ENCODE measurements at places on chromosomes 2 and 18.

DNA sequence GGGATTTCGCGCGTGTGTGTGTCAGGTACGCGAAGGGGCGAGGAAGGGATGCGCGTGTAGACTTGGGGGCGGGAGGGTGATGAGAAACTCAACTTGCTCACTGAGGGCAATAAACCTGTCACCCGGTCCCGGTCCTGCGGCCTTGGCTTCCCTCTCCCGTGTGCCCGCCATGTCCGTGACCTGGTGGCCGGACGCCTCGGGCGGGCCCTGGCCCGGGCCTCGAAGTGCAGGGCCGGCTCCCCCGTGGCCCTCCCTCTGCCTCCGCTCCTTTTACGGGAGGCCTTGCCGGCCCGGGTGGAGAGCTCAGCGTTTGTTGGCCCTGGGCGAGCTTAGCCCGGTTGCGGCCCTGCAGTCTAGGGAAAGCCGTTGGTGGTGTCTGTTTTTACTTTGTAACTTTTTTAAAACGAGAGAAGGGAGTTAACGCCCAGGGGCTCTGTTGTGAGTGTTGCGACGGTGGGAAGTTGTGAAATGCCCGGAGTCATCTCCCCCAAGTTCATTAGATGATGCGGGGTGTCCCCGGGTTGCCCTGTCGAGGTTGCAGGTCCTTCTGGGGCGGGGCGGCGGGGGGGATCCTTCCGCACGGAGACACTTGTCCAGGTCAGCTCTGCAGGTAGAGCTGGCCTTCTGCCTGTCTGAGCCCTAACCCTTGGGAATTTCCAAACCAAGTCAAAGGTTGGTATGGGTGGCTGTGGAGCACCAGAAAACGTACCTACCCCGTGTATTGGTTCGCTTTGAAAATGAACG, 883 bp downstream of the SMCHD1 start:
- DNase-seq, result peak; percentile 26

DNA sequence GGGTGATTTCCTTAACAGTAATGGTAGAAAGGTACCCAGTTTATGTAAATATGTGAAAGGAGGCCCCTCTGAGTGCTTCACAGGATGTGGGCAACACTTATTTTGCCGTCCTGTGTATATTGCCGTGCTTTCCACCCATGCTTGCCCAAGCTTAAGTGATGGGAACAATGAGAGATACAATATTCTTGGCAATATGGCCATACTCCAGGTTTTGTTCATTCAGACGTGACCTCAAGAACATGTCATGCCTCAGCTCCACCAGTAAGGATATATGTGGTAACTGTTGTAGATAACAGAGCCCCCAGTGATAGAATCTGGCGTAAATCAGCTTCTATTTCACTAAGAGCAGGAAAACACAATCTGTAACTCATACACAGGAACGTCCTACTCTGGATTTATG, 318.7 kb downstream of the PTPRM start:
- no peak for DNase-seq

DNA sequence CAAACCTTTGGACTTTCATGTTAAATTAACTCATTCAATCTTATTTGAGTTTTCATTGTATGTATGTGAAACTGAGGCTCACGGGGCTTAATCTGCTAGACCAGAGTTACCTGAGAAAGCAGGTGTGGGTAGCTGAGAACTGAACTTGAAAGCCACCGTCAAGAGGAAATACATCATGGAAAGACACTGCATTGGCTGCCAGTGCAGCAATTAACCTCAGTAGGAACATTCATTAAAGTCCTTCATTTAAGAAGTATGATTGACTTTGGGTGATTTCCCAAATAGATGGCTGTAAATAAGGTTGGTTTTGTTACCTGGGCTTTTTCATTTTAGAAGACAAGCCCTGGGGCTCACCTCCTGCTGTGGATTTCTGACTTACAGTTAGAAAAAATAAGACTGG, 36.5 kb upstream of the MGAT5 start:
- no peak for DNase-seq

- DNase-seq, result no peak
Measured at GRCh38 chr18:49630246-49630699, 68.4 kb downstream of the LIPG start.

GRCh38 chr2:233815861-233816260, 37.7 kb downstream of the MROH2A start:
- DNase-seq, result no peak

GRCh38 chr2:66519264-66519843, 84.4 kb downstream of the MEIS1 start:
- no peak for DNase-seq

GRCh38 chr2:6793371-6793770, 72.3 kb downstream of the CMPK2 start:
- no peak for DNase-seq

DNA sequence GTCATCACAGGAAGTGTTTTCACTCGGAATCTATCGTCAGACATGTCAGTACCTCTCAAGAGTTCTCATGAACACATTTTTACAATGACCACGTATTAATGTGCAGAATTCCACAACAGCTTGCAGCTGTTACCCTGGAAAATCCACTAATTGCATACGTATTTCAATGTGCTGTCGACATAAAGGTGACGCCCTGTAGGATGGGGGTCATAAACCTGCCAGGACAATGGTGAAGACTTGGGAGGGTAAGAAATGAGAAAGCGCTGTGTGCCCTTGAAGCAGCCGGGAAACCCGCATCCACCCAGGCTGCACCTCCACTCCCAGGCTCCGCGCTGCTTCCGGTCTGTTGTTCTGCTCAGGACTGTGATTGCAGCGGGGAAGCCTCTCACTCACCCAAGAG, 14.0 kb downstream of the TMEM18 start:
- DNase-seq, result no peak

DNA sequence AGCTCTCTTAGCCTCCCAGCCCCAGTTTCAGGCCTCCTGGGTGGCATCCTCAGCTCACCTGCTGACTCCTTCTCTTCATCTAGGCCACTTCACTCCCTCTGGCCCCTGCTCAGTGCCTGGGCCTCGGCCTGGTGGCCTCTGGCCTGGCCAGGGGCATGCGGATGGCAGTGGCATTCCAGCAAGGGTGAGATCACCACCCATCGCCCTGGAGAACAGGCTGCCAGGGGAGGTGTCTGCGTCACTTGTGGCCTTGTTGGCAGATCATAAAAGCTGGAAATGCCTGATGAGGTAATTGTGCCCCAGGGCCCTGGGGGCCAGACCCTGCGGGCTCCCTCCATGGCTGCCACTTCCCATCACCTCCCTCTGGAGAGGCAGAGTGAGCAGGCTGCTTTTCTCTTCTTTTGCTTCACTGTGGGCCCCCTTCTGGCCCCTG, 72.5 kb upstream of the SMAD2 start:
- DNase-seq, result no peak

DNA sequence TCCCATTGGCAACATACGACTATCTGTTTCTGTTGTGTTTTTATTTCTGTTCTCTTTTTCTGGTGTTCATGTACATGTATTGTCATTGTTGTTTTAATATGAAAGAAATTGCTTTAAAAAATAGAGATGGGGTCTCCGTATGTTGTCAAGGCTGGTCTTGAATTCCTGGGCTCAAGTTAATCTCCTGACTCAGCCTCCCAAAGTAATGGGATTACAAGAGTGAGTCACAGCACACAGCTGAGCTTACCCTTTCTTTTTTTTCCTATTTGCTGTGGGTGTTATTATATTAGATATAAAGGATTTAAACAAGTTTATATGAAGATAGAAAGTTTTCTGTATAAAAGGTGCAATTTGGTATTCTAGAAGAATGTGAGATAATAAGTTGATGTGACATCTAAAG, 554.6 kb downstream of the DSC3 start:
- DNase-seq, result no peak

DNA sequence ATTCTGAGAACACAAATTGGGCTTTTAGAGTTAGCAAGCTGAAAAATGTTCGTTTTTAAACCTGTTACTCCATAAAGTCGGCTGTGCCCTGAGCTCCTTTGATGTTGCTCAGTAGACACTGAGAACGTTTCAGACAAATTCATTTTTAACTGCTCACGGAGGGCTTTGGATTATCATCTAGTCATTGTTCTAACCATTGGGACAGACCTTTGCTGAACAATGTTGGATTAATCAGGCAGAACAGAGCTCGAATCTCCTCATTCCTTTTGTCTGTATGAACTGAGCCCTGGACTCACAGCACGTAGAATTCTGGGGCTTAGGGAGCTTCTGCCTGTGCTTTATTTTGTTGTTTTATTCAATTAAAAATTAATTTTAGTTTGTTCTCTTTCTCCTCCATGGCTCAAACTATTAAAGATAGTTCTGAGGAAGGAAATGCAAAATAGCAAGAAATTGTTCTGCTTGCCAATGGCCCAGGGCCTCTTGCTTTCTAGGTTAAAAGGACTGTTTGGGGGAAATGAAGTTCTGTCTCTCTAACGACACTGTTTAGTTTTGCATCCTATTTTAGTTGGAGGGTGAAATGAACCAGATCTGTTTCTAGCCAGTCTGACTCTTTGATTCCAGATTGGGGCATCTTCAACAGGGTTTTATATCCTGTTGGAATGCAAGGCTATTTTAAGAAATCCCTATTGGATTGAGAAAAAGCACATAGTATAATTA, 114.7 kb upstream of the CXCR4 start:
- DNase-seq, result no peak

GRCh38 chr2:218010140-218010983, 7.6 kb upstream of the TNS1 start:
- DNase-seq, result peak; percentile 41

- no peak for DNase-seq
Measured at GRCh38 chr2:88250404-88250803, 80.3 kb downstream of the THNSL2 start.

- no peak for DNase-seq
Measured at GRCh38 chr2:136058262-136058661, 59.7 kb downstream of the CXCR4 start.

GRCh38 chr2:212549463-212549862, 10.9 kb upstream of the ERBB4 start:
- DNase-seq, result no peak

- DNase-seq, result peak; percentile 27
Measured at GRCh38 chr2:148814860-148815419, 60.1 kb upstream of the KIF5C start.

- DNase-seq, result no peak
Measured at GRCh38 chr2:190997526-190998113, 16.4 kb downstream of the STAT1 start.

GRCh38 chr18:25518716-25519053, 166.7 kb upstream of the ZNF521 start:
- DNase-seq, result no peak

GRCh38 chr2:128166746-128167353, 75.8 kb downstream of the UGGT1 start:
- no peak for DNase-seq

- DNase-seq, result no peak
Measured at GRCh38 chr2:165499131-165499530, 29.6 kb downstream of the CSRNP3 start.

DNA sequence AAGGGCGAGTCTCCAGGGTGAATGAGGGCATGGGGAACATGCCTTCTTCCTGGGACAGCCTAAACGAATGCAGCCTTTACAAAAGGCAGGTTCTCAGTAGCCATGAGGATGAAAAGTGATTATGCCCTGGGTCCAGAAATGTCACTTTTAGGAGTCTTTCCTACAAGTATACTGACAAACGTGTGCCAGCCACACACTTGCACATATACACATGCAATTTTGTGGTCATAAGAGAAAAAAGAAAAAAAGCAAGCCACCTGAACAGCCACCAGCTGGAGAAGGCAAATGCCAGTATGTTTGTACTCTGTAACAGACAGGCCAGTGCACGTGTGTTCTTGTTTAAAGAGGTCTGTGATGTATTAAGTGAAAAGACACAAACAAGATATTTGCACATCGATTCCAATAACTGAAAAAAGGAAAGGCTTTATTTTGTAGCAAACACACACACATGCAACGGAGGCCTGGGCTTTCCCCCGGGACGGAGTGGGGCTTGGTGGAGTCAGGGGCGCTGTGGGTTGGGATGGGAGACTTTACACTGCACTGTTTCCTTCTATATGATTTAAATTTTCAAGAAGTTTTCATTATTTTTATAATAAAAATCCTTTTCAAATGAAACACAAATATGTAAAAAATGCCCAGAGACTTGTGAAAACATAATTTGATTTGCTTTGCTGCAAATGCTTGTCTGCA, 108.4 kb downstream of the FAM210A start:
- DNase-seq, result no peak

GRCh38 chr18:10898417-10898974, 250.9 kb downstream of the PIEZO2 start:
- no peak for DNase-seq

DNA sequence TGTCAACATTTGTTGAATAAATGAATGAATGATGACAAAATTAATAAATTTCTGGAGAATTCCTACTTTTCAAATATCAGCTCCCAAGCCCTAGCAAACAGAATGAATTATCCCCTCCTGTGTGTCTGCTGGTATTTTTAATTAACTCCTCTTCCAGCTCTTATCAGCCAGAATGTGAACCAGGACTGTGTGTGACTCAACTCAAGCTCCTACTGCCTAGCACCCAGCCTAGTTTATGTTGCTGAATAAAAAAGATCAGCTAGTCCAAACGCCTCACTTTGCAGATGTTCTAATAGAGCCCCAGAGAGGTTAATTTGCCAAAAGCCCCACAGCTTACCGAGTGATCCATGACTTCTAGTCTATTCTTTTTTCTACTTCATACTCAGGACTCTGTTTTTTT, 50.3 kb downstream of the RABL2A start:
- DNase-seq, result no peak

DNA sequence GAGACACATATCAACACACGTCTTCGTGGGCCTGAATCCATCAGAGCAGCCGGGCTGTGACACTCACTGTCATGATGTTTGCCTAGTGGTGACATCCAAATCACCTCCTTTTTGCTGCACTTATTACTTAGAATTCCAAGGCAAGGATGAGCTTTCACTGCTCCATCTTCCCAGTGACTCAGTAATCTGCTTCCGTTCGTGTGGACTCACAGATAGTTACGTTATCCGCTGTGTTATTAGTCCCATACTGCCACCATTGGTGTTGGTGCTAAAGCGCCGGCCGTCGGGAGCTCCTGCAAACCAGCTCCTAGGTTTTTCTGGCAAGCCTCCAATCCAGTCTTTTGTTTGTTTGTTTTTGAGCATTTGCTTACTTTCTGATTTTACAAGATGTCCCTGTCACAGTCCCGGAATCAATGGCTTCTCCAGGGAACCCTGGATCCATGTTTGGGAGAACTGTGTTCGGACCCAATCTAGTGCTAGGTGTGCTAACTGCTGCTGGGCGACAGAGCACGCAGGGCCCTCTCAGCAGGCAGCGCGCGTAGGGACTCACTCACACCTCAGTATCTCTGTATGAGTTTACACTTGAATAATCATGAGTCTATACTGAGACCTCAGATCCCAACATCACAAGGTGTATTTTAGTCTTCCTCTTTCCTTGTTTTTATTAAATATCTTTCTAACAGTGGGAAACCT, 42.6 kb downstream of the HDAC4 start:
- no peak for DNase-seq

DNA sequence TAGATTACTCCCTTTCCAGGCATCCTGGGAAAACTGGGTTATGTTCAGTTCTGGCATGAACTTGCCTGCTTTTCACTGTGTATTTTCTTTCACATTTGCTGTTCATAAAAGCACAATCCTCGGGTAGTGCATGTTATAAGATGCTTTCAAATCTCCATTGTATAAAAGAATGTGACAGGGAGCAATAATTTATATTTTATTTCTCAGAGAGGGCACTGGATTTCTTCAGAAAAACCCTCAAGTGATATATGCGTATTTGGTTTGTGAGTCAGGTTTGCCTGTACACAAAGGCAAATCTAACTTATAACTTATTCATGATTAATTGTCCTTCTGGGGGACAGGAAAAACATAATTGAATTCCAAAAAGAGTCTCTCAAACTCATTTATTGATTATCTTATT, 440.7 kb upstream of the MMADHC start:
- no peak for DNase-seq

- DNase-seq, result no peak
Measured at GRCh38 chr2:47360283-47360682, 42.7 kb upstream of the MSH2 start.

Measured in HCEC 1CT (cell line).